ENCODE measurements at places on chromosomes 16 and 17. TPM values are rescaled to one million over a fixed set of nuclear protein-coding genes. Genes with fewer than 3 reads are reported as not detected.

GRCh38 chr17:3960764-3961163 is 3.5 kb downstream of the ATP2A3 start:
- no peak for DNase-seq
- no peaks in the 10 kb centered on the region for H3K36me3 ChIP-seq
- peak overlapping the region; percentile 78 for H3K27ac ChIP-seq
- H3K27me3 ChIP-seq: no peaks in the 10 kb centered on the region
- H3K4me3 ChIP-seq: no peak overlapping the region

- no peaks in the 10 kb centered on the region for H3K4me1 ChIP-seq
- H3K36me3 ChIP-seq: no peaks in the 10 kb centered on the region
- no peaks in the 10 kb centered on the region for H3K27me3 ChIP-seq
- no peak overlapping the region for H3K4me3 ChIP-seq
Observed at GRCh38 chr16:25709213-25709612, 17.5 kb downstream of the HS3ST4 start.

- DNase-seq: no peak
- no peak overlapping the region for H3K4me3 ChIP-seq
- no peak overlapping the region for H3K27ac ChIP-seq
Observed at GRCh38 chr16:30605158-30605557, 5.0 kb downstream of the ZNF689 start.

GRCh38 chr17:44219616-44220212 is at the start of gene UBTF:
TSS of gene UBTF (minus strand) at chr17:44219675. CDS start at chr17:44218229, 1,446 bp downstream.
- peaks cover 19% of the 10 kb centered on the region for H3K36me3 ChIP-seq
- peak; percentile 59 for DNase-seq
- peak within 1 kb of the TSS; percentile 98 for H3K27ac ChIP-seq
- H3K27me3 ChIP-seq: no peaks in the 10 kb centered on the region

DNA sequence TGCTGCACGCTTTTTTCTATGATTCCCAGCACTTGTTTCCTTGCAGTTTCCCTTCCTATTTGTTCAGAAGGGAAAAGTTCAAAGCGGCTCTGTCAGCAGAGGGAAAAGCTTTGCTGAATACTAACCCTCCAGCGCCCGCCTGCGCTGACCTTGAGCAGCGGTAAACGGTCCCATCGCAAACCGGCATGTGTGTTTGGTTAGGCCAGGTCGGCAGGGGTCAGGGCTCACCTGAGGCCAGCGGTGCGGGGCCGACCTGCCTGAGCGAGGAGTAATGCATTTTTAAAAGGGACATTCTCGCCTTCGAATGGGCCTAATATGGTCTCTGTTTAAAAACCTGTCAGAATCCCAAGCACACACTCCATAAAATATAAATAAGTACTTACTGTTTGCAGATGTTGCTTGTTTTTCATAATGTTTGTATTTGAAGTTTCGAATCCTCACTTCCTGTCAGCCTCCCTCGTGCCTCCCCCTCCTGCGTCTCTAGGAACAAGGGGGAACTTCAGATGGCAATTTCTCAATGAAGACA is 110.1 kb downstream of the IRX3 start:
- H3K4me1 ChIP-seq: no peaks in the 10 kb centered on the region
- no peak for DNase-seq
- no peaks in the 10 kb centered on the region for H3K27me3 ChIP-seq
- H3K4me3 ChIP-seq: no peak overlapping the region
- no peaks in the 10 kb centered on the region for H3K36me3 ChIP-seq

GRCh38 chr17:81428516-81428915 is 33.3 kb downstream of the BAHCC1 start:
- H3K36me3 ChIP-seq: no peaks in the 10 kb centered on the region
- H3K27me3 ChIP-seq: no peaks in the 10 kb centered on the region
- no peak overlapping the region for H3K4me3 ChIP-seq
- no peak for DNase-seq
- peaks cover 27% of the 10 kb centered on the region for H3K4me1 ChIP-seq

GRCh38 chr17:79948406-79948944 is 87.2 kb downstream of the TBC1D16 start:
- H3K27ac ChIP-seq: no peak overlapping the region
- H3K4me3 ChIP-seq: no peak overlapping the region
- H3K27me3 ChIP-seq: no peaks in the 10 kb centered on the region

DNA sequence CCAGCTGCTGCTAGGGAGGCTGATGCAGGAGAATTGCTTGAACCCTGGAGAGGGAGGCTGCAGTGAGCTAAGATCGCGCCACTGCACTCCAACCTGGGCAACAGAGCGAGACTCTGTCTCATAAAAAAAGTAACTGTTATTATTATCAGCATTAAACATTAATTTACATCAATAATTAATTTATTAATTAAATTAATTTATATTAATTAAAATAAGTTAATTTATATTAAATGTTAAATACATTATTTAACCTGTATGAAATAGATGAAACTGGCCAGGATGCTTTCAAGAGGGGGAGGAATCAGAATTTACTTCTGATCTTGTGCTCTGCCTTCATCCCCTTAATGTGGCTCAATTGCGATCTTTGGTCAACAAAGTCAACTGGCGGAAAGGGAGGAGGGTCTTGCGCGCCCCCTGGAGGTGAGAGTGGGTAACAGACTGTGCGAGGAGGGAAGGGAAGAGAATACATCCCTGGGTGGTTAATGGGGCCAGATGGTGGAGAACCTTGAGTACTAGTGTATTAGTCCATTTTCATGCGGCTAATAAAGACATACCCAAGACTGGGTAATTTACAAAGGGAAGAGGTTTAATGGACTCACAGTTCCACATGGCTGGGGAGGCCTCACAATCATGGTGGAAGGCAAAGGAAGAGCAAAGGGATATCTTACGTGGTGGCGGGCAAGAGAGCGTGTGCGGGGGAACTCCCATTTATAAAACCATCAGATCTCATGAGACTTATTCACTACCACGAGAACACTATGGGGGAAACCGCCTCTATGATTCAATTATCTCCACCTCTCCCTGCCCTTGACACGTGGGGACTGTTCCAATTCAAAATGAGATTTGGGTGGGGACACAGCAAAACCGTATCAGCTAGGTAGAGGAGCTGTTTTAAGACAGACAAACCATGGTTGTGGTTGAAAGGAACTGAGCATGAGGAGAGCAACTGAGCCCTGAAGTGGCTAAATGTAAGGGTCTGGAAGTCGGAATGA is 15.7 kb upstream of the CPPED1 start:
- no peaks in the 10 kb centered on the region for H3K4me1 ChIP-seq
- H3K27ac ChIP-seq: no peak overlapping the region
- H3K4me3 ChIP-seq: no peak overlapping the region
- H3K36me3 ChIP-seq: no peaks in the 10 kb centered on the region

DNA sequence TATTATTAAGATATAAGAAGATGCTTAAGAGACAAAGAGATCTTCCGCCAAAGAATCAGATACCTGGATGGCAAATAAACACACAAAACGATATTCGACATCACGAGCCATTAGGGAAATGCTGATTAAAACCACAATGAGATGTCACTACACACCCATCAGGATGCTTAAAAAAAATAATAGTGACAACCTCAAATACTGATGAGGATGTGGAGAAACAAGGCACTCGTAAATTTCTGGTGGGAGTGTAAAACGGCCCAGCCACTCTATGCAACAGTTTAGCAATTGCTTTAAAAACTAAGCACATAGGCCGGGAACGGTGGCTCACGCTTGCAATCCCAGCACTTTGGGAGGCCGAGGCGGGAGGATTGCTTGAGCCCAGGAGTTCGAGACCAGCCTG is 39.4 kb downstream of the TBC1D16 start:
- no peak overlapping the region for H3K4me3 ChIP-seq
- no peaks in the 10 kb centered on the region for H3K27me3 ChIP-seq
- H3K27ac ChIP-seq: no peak overlapping the region
- no peaks in the 10 kb centered on the region for H3K36me3 ChIP-seq
- peaks cover 25% of the 10 kb centered on the region for H3K4me1 ChIP-seq
- DNase-seq: no peak

The DPEP3 gene
- not detected for total RNA-seq

The MRPL58 gene
- 73.8 TPM for total RNA-seq

Data from prostate gland (tissue), 2 donors.